ENCODE measurements at places on chromosomes 2 and 18.

- no peak for DNase-seq
These were observed 80.2 kb downstream of the CDH20 start for GRCh38 chr18:61413396-61413795.

GRCh38 chr2:19357402-19358241 is 801 bp downstream of the OSR1 start:
- no peak for DNase-seq

DNA sequence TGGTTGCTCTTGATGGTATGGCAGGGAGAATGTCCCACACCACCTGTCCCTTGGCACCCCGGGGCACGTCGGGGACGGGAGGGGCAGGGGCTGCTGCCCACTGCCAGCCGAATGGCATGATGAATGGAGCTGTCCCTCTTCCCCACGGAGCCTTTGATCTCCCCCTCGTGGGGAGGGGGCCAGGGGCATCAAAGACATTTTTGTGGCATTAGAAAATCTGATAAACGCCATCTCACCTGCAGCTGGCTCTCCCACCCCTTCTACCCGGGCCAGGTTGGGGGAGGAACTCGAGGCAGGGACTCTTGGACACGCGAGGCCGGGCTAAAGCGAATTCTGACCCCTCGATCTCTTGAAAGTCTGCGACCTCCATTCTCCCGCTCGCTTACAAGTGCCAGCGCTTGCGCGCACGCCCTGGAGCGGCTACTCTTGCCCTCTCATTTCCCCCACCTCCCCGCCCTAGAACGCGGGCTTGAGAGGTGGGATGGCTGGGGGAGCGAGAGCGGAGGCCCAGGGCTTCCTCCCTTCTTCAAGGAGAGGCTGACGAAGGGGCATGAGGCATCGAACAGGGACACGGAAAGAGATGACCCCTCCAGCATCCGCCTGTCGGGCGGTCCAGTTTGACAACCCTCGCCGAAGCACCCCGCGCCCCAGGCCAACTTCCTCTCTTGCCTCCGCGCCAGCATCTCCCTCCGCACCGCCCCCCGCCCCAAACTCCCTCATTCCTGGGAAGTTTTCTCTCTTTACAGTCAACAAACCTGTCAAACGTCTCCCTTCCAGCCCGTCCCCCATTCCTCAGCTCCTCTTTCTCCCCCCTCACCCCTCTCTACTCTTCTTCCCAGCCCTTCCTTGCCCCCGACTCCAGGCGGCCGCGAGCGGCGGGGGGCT is 692 bp upstream of the WNT6 start:
- no peak for DNase-seq

GRCh38 chr2:144162652-144163051 is 357.3 kb downstream of the ZEB2 start:
- DNase-seq: no peak

- DNase-seq: no peak
These were observed 15.4 kb downstream of the DSG2 start for GRCh38 chr18:31513189-31513935.

DNA sequence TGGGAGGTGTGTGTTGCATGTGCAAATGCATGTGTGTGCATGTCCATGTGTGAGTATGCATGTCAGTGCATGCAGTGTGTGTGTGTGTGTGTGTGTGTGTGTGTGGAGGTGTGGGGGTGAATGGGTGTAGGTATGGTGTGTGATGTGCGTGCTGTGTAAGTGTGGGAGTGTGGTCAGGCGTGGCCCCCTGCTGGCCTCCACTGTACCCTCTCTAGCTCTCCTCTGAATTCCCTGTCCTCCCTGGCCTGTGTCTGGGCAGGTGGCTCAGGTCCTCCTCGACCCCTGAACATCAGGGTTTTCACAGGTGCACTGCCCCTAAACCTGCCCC is 230.2 kb downstream of the CELF4 start:
- DNase-seq: no peak

- no peak for DNase-seq
These were observed 1.3 kb downstream of the PTPRM start for GRCh38 chr18:7568426-7568825.

- DNase-seq: no peak
These were observed 13.4 kb downstream of the MYO3B start for GRCh38 chr2:170191166-170191866.

DNA sequence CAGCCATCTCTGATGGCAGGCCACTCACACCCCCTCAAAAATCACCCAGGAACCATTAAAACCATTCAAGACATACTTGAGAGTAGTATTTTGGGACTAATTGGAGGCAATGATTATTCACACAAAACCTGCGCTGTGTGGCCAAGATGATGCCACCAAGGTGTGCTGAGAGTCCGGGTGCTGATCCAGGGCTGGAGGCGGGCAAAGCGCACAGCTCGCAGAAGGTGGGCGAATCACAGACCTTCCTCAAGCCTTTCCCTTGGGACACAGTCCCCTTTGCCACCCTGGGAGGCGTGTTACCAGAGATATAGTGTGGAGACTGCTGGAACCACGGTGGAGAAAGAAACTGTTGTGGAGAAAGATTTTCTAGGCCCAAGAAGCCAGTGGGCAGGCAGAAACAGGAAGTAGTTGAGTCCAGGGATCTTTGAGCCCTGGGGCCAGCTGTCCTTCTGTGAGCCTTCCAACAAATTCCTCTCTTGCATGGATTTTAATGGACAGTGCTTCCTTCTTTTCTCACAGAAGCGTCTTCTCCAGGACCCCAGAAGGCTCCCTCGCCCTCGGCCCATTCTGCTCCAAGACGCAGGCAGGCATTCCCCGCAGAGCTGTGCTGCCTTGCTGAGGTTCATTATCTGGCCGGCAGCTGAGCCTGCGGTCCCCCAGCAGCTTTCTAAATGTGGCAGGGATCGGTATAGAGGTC is 8.0 kb downstream of the COPS9 start:
- DNase-seq: no peak

GRCh38 chr2:39666491-39667101 is 879 bp downstream of the TMEM178A start:
- no peak for DNase-seq

GRCh38 chr2:5412001-5412400 is 280.2 kb upstream of the SOX11 start:
- no peak for DNase-seq

DNA sequence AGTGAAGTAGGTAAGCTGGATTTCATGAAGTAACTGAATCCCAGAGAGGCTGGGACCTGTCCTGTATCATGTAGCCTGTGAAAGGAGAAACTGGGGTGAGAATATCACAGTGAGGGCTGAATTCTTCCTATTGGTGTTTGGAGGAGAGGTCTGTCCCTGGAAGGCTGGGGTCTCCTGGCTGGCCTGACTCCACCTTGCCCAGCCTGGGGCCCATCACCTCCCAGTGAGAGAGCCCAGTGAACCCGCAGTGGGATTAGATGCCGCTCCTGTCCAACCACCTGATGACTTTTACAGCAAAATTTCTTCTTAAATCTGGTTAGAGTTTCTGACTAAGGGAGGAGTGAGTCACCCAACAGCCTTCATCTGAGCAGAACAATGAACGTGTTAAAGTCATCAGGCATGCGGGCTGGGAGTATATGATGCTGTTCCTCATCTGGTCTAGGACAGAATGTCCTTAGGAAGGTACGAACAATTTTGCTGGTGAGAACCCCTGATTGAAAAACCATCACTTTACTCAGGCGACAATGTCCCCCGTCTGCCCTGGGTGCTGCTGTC is 152.9 kb downstream of the LPIN1 start:
- no peak for DNase-seq
